Stimulated activated CD4-positive, alpha-beta T cell treated with anti-CD3 and anti-CD28 coated beads, Interleukin-15, amount 100 ng/mL, for 24 hours (primary cell): ENCODE measurements at places on chromosomes 1 and 21.

DNA sequence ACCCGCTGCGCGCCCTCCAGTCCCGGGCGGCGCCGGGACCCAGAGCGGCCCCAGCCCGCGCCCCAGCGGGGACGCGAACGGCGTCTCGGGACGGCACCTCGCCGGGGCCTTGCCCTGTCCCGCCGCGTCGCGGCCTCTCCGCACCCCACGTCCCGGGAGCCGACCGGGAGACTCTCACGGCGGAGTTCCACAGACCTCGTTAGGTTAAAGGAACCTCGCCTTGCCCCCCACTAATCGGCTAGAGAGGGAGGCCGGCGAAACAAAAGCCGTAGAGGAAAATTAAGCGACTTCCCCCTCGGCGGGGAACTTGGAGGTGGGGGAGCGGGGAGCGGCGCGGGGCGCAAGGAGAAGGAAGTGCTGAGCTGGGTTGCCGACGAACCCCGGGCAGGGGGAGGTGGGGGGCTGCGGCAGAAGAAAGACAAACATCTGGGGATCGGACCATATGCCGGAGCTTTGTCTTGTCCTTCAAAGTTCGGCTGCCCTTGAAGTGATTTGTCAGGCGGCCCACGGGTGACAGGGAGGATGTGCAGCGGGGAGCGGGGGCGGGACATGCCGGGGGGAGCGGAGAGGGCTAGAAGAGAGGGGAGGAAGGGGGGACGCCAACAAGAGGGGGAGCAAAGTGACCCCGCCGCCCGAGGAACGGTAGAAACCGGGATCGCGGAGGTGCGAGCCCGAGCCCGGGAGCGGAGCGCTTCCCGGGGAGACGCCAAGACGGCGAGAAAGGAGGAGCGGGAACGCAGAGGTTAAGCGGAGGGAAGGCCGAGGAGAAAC is 120.0 kb upstream of the RRP15 start:
- peak; percentile 23 for DNase-seq

DNA sequence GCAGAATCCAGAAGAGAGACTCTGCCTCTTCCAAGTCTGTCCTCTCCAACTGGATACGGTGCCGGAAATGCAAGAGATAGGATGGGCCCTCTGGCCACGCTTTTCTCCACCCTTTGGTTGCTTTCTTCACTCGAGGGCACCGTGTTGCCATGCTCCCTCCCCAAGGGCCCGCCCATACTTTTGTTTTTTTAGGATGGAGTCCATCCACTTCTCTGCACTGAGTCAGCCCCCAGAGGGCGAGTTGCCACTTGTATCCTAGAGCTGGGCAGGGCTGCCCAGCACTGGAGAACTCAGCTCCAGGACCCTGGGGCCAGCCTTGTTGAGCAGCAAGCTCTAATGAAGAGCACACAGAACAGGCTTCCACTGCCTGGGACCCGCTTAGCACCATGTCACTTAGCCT is 25.5 kb downstream of the IFNGR2 start:
- DNase-seq, result no peak

- DNase-seq, result no peak
Observed at GRCh38 chr1:9084906-9085305, 15.5 kb upstream of the SLC2A5 start.

DNA sequence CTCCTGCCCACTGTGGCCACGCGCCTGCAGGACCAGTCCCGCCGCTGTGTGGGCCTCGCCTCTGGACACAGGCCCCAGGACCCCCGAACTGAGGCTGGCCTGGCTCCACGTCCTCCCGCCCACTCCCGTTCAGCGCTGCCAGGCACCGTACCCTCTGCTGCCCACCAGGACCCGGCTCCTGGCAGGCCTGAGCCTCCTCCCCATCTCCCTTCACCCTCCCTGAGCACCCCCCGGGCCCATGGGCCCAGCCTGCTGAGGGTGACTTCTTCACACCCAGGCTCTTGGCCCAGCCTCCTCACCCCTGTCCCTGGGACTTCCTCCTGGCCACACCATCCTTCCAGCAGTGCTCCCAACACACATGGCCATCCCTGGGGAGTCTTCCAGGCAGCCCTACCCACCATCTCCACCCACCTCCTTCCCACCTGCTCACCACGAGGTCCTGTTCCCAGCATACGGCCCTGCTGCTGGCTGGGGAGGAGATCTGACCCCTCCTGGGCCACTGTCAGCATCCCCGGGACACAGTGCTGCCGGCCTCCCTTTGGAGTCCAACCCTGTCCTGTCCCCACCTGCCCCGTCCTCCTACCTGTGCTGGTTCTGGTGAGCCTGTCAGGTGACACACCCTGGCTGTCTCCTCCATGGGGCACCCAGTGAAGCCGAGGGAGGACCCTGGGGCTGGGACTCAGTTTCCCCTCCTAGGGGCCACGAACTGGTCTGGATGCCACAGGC is 53.7 kb downstream of the SLX9 start:
- DNase-seq, result no peak

DNA sequence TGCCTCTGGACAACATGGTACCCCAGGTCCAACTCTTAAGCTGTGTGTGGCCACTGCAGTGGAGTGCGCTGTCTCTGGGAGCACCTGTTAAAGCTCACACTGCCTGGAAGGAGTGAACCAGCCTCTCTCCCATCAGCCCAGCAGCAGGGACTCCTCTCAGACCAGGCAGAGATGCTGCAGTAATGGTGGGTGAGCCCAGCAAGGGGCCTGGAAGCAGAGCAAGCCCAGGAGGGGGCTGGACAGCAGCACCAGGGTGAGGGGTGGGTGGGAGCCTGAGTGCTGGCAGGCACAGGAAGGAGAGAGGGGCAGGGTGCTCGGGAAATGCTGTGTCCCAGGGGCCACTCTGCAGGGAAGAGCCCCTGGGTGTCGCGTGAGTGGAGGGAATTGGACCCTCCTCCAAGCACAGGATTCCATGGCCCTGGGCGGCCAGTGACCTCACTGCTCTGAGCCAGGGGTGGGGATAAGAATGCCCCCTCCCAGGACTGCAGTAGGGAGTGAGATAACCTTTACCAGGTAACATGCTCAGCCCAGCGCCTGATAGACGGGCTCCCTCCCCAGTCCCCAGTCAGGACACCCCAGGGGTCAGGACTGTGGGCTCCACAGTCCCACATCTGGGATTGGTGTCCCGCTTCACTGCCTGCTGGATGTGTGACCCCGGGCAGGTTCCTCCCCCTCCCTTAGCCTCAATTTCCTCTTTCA is 313.1 kb downstream of the MATN1 start:
- DNase-seq, result no peak

DNA sequence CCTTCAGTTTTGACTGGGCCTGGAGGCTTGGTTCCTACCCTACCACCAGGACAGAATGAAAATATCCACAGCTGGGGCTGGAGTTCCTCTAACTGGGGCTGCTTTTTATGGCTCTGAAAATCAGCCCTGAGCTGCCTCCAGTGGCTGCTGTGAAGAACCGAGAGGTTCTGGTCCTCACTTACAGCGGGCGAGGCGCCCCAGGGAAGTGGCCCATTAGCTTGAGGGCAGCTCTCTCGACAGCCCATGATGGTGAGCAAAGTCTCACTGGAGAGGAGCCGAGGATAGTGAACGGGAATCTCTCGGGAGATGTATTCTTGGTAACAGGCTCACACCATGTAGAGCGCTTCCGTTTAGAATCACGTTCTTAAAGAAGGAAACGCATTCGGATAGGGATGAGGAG is 459.7 kb downstream of the KIF26B start:
- no peak for DNase-seq

GRCh38 chr1:1121611-1122077 is 5.8 kb upstream of the C1orf159 start:
- no peak for DNase-seq

- DNase-seq, result no peak
Observed at GRCh38 chr21:42321231-42321630, 6.0 kb upstream of the TFF3 start.
